ENCODE measurements at places on chromosomes 7 and 10.

DNA sequence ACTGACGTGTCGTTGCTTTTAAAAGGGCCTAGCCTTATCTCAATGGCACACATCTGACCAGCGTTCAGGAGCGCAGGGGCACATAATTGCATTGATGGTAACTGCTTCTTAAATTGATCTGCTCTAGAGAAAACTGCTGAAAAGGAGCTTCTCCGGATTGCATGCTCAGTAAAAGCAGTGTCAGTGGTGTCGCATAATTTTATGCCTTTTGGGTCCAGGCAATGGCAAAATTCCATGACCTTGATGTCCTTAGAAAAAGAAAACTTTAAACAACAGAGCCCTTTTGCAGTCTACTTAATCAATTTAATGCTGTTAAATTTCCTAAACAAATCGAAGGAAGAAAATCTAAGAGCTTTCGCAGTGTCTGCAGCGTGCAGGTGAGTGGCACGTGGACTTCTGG is 75.7 kb downstream of the PTPRE start:
- DNase-seq, result no peak

- DNase-seq, result no peak
Observed at GRCh38 chr10:64115908-64116643, 594.9 kb downstream of the REEP3 start.

DNA sequence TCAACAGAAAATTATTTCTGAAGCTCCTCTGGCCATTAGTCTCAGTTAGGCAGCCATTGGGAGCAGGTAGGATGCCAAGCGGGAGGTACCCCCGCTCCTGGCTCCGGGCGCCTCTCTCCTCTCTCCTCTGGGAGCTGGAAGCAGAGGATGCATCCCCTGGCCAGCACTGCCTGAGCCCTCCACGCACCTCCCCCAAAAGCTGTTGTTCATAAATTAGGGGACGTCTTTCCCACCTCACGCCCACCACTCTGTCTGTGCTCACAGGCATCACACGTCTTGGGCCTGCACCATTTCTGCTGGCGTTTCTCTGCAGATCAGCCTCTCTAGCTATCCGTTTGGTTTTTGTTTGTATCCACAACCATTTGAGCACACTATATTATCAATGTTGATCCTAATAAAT is 609.0 kb upstream of the FOXK1 start:
- no peak for DNase-seq

DNA sequence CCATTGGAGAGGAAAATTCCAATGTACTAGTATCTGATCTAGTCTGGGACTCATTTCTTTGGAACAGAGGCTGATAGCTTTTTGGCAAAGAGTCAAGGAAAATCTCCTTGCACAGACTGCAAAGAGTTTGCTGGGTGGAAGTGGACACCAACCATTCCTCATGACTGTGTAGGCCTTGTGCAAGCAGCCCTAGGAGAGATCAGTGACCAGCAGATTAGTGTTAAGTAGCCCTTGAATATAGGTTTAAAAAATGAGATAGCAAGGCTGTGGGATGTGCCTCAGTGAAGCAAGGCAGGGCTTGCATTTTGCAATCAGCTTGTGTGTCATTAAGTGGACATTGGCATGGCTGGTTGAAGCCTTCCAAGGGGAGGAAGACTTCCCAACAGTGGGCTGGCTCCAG is 341.6 kb downstream of the PLXNA4 start:
- no peak for DNase-seq

DNA sequence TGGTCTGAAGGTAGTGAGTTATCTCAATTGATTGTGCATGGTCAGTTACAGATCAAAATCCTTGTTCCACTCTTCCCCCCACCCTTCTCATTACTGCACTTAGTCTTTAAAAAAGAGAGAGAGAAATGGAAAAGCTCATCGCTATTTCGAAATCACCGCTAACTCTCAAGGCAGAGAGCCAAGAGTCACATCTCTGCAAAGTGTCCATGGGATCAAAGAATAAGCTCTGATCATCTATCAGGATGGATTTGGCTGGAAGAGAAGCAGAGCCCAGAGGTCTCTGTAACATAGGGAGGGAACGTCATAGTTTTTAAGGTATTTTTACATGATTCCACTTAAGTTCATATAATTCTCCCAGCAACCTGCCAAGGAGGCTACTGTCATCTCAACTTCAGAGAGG is 30.0 kb upstream of the MYH16 start:
- DNase-seq, result no peak

DNA sequence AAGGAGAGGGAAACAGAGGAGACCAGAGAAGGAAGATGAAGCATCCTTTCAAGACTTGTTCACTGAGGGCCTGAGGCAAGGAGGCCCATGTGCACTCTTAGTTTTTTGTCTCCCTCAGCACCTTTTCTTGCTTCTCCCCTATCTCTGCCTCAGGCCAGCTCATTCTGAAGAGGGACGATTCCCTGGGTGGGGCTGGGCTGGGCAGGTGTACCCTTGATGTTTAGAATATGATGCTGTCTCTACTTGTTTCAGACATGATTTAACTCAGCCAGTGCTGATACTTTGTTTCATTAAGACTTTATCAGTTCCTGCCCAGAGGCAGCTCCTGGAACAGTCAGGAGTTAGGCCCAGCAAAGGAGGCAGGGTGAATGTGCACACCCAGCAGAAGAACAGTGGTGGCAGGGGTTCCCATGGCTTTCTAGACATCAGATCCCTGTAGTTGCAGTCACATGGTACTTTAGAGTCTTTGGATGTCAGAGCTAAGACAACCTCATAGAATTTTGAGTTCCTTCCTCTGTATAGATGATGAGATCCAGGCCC is 3.4 kb downstream of the PRXL2A start:
- DNase-seq, result no peak

DNA sequence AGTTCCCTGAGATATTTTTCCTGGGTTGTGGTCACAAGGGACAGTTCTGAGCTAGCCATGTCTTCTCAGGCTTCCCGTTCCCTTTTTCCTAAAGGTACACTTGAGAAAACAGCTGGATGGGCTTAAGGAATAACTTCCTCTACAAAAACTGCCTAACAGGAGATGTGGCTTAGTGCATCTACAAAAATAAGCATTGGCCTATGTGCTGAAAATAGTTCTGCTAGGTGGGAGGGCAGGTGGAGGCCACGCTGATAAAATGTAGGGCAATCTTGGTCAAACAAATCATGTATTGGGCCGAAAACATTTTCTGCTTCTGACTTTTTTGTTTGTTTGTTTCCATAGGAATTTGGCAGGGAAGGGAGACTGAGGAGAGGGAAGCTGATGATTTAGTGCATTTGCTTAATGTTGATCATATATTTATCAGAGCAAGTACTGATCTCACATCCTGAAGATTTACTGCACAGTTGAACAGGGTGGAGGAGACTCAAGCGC is 409.4 kb upstream of the FZD8 start:
- DNase-seq, result no peak

- DNase-seq, result no peak
Observed at GRCh38 chr7:108000875-108001763, 1.8 kb downstream of the LAMB1 start.

DNA sequence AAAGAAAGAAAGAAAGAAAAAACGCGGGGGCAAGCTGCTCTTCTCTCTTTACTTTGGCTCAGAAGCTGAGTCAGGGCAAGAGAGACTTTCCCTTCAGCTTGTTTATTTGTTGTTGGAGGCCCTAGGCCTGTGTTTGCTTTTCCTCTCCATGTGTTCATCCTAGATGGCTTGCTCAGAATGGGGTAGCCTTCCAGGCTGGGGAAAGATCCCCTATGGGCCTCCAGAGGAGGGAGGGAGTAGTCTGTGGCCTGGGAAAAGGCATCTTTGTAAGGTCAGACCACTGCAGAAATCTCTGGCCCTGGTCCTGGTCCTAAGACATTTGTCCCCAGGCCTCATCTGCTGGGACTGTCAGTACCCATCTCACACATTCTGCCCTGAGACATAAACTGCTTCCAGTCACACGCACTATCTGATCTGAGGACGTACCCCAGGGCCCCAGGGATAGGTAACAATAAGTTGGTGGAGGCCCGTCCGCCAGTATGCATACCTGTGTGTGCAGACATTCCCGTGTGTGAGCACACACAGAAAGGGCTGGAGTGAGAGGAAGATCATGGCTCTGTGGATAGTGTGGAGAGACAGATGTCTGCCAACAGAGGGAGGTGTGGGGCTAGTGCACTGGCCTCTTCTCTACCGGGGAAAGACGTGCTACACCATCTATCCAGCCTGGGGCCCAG is 4.9 kb upstream of the SCD start:
- peak; percentile 62 for DNase-seq

- no peak for DNase-seq
Observed at GRCh38 chr7:115056019-115056418, 134.1 kb downstream of the MDFIC start.

GRCh38 chr10:34333513-34333912 is 481.6 kb downstream of the PARD3 start:
- DNase-seq, result no peak

- no peak for DNase-seq
Observed at GRCh38 chr7:12765431-12766100, 78.1 kb downstream of the ARL4A start.

DNA sequence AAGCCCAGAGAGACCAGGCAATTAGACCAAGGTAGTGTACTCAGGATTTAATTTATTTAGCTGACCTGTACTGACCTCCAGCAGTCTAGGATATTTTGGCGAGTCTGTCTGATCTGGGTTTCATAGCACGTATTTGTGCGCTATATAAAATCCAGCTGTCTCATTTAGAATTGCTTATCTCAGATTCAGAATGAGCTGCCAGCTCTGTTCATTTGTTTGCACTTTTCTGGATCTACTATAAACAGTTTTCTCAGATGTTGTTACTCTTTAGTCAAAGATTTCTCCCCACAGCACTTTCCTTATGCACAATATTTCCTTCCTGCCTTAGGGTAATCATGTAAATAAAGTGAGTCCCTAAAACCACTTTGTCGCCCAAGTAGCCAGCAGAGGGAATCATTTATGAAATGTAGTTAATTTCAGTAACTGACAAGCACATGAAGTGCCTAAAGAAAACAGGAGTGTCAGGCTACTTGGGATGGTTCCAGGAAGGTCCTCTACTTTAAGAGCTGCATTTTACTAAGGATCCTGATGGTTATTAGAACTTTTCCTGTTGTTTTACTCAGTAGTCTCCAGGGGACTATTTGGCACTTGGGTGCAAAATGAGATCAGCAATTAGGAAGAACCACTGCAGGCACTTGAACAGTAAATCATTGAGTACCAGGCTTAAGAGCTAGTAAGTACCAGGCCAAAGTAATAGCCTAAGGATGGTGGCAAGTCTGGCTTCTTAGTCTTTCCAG is 226.4 kb downstream of the TWIST1 start:
- no peak for DNase-seq

GRCh38 chr10:132077091-132077490 is 11.3 kb downstream of the JAKMIP3 start:
- DNase-seq, result no peak

DNA sequence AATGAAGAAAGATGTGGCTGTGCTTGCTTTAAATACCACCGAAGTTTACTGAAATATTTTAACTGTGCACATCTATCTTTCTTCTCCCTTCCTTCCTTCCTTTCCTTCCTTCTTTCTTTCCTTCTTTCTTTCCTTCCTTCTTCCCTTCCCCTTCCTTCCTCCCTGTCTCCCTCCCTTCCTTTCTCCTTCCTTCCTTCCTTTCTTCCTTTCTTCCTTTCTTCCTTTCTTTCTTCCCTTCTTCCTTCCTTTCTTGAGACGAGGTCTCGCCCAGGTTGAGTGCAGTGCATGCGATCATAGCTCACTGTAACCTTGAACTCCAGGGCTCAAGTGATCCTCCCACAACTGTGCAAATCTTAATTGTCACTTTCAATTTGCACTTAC is 157.8 kb upstream of the FAM171A1 start:
- no peak for DNase-seq

- no peak for DNase-seq
Observed at GRCh38 chr10:70124918-70125317, 7.7 kb downstream of the AIFM2 start.

- DNase-seq, result peak; percentile 67
Observed at GRCh38 chr7:112362731-112363131, 87.5 kb upstream of the IFRD1 start.

DNA sequence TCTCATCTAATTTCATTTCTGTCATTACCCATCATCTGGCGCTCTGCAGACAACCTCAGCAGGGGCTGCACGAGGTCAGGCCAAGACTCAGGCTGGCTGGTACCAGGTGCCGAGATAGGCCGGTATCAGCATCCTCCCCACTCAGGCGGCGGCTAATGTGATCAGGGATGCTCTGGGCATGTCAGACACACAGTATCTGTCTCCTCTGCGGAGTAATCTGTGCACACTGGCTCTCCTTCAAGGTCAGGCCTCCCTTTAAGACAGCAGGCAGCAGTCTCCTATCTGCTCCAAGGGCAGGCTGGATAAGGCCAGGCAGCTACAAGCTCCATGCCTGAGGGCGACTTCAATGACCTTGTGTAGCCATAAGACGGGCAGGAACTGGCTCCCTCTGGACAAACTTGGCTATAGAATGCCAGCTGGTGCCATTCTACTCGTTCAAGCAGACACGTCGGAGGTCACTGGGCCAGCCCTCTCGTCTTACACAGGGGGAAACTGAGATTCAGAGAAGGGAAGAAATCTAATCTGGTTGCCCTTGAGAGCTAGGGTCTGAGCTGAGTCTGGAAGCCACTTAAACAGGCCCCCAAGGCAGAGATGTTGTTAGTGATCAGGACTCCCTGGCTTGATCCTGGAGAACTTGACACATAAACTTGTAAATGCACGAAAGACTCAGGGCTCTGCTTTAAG is 59.3 kb downstream of the ARHGAP22 start:
- no peak for DNase-seq

DNA sequence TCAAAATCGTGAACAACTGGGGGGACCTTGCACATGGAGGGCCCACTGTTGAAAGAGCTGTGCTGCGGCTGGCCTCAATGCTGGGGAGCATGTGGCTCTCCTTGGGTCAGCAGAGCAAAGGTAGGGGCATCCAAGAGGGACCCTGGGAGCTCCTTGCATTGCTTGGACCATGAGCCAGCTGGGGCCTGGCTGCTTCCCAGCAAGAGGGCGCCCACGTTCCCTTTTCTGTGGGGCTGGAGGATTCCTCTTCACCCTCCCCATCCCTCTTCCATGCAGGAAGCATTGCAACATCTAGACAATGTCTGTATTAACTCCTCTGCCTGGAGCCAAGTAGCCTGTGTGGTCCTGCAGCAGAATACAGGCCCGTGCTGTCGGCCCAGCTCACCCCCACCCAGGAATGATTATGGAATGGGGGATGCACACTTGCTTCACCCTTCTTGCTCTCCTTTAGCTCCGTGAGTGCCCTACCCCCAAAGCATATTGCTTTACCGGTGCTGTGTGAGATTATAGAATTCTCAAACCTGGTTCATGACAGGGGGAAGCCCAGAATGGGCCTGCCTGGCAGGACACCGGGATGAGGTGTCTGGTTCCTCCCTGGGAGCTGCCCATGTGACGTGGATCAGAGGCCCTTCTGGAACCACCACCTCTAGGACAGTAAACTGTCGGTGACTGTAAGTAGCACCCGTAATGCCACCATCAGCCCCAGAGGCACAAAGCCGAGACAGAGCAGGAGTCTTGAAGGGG is 61.9 kb downstream of the SYPL1 start:
- no peak for DNase-seq

GRCh38 chr10:5545778-5546710 is 21.3 kb downstream of the CALML3 start:
- DNase-seq, result peak; percentile 24

Data from NCI-H345 (cell line).